ENCODE measurements at places on chromosomes 4 and X. TPM values are rescaled to one million over a fixed set of nuclear protein-coding genes. Genes with fewer than 3 reads are reported as not detected.

The PCDH19 gene
- total RNA-seq: 1.7 TPM

The IGSF1 gene
- total RNA-seq: 3.1 TPM

- DNase-seq: no peak
Observed at GRCh38 chrX:13647709-13648212, 5.2 kb upstream of the TCEANC start.

The CXCL8 gene
- total RNA-seq: 32.4 TPM

The PASD1 gene
- total RNA-seq: not detected

- no peak for DNase-seq
Observed at GRCh38 chr4:128571747-128572146, 237.8 kb upstream of the JADE1 start.
